ENCODE measurements at places on chromosomes 3 and 15.

GRCh38 chr15:32922541-32922940 lies 204.7 kb downstream of the GREM1 start:
- no peak for DNase-seq

DNA sequence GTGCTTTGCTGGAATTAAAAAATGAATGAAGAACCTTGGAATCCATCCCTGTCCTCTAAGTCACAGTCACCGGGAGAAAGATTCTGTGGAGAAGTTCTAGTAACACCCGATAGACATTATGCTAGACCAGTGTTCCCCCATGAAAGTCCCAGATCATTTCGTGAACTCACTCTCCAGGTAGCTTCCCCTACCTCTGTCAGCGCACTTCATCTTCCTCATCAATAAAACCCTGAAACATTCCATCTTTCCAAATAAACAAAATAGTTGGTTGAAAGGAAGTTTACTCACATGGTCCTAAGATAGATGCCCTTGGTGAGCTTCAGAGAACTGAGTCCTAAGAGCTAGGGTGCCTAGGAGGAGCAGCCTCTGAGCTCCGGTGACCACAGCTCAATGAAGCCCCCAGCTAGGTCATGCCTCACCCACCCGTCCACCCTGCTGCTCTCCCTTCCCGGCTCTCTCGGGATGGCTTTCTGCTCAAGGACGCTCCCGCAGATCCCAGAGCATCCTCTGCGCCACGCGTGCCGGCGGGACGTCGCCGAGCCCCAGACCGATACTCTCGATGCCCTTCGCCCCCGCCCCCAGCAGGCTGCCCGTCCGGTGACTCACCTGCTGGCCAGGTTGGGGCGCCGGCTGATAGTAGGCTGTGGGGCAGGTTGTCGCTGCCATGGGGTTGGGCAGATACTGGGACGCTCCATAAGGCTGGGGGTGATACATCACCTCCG lies 776 bp downstream of the VGLL3 start:
- DNase-seq: no peak

- DNase-seq: no peak
These were observed 7.1 kb downstream of the COL8A1 start for GRCh38 chr3:99645277-99646106.

GRCh38 chr15:34738002-34738401 lies 16.8 kb downstream of the GJD2 start:
- DNase-seq: no peak

DNA sequence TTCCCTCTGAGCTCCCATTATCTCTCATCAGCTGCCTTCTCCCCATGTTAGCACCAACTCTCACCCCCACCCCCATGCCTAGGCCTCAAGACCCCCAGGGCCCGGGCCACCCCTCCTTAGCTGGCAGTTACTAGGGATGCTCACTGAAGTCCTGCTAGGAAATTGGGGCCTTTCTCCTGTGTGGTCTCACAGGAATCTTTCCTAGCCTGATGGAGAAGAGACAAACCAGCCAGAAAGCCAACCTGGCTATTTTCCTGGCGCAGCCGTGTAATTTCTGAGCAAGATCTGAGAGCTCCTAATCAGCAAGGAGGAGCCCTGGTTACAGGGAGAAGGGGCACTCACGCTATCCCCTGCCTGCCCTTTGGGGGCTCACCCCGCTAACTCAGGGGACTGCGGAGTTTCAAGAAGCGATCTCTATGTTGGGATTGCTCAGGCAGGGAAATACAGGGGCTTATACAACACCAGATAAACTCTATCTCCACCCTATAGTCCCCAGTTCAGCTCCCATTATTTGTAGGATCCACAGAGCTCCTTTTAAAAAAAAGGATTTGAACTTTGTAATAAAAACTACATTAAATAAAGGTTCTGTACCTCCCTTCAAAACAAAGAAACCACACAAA lies 25.2 kb downstream of the NR2F2 start:
- DNase-seq: no peak

DNA sequence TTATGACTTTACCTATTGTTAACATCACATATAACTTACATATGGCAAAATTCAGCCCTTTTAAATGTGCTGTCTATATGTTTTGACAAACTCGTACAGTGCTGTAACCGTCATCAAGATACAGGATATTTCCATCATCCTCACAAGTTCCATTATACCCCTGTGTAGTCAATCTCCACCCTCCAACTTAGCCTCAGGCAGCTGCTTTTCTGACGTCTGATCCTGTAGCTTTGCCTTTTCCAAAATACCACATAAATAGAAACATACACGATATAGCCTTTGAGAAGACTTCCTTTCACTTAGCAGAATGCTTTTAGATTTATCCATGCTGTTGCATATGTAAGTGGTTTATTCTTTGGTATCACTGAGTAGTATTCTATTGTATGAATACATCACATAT lies 47.1 kb downstream of the SLC12A1 start:
- DNase-seq: no peak

GRCh38 chr3:69214241-69214640 lies 91.8 kb upstream of the LMOD3 start:
- DNase-seq: no peak

DNA sequence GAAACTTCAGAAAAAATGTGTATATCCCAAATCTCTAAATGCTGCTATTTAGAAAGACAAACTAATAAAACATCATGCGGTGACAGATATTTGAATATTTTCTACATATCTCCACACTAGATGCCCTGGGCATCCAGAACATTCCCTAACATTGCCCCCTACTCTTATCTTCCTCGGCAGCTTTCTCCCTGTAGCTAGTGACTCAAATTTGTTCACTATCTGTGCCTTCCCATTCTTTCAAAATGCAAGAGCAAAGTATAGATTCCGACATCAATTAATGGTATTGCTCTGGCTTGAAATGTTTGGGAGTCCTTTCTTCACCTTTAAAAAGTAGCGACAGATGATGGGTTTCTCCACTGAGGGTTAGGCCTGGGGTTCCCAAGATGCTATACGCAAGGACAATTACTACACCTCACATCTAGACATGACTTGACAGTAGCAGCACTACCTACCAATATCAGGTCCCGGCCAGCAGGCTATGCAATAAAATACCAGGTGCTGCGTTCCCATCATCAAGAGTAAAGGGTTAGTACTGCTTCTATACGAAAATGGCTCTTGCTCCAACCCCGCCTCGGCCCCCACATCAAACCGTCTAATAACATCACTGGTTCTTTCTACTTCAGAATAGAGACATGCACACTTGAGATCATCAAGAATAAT lies 631 bp downstream of the UBR1 start:
- DNase-seq: no peak

- no peak for DNase-seq
These were observed 28.5 kb downstream of the TBC1D23 start for GRCh38 chr3:100289339-100289738.

- no peak for DNase-seq
These were observed 67.7 kb downstream of the SCAPER start for GRCh38 chr15:76837474-76837873.
